ENCODE measurements at places on chromosomes 13 and 19. TPM values are rescaled to one million over a fixed set of nuclear protein-coding genes. Genes with fewer than 3 reads are reported as not detected.

The PSG11 gene
- not detected for total RNA-seq

The LILRA2 gene
- total RNA-seq: 1.8 TPM

The FFAR2 gene
- 0.41 TPM for total RNA-seq

The SOX21 gene
- not detected for total RNA-seq

The TUBB4A gene
- total RNA-seq: 3.9 TPM

DNA sequence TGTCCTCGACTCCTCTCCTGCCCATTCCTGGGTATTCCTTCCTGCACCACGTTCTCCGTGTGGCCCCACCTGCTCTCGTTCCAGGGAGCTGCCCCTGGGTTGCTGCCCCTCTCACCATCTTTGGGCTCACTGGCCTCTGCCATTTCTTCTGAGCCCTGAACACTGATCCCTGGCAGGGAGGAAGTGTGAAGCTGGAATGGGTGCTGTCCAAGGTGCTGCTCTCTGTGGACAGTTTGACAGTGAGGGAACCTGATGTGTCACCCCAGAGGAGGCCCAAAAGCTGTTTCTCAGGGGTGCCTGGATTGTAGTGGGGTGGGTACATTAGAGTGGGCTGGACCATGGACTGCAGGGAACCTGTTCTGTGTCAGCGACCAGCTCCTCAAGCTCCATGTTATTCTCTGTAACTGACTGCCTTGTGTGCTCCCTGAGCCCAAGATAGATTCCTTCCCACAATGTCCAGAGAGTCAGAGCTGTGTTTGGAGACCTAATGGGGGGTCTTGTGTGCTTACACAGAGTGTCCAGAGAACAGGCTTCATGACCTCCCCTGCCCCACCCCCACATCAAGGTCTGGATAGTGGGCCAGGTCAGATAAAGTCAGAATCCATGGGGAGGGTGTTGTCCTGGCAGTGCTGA, 7.2 kb upstream of the CEACAM8 start:
- H3K27me3 ChIP-seq: no peaks in the 10 kb centered on the region
- DNase-seq: no peak
- no peaks in the 10 kb centered on the region for H3K4me1 ChIP-seq

GRCh38 chr19:37941782-37942515, 34.9 kb downstream of the SIPA1L3 start:
- H3K36me3 ChIP-seq: no peaks in the 10 kb centered on the region
- no peak for DNase-seq
- H3K27ac ChIP-seq: no peak overlapping the region
- no peaks in the 10 kb centered on the region for H3K27me3 ChIP-seq
- H3K4me3 ChIP-seq: no peak overlapping the region
- H3K4me1 ChIP-seq: no peaks in the 10 kb centered on the region

DNA sequence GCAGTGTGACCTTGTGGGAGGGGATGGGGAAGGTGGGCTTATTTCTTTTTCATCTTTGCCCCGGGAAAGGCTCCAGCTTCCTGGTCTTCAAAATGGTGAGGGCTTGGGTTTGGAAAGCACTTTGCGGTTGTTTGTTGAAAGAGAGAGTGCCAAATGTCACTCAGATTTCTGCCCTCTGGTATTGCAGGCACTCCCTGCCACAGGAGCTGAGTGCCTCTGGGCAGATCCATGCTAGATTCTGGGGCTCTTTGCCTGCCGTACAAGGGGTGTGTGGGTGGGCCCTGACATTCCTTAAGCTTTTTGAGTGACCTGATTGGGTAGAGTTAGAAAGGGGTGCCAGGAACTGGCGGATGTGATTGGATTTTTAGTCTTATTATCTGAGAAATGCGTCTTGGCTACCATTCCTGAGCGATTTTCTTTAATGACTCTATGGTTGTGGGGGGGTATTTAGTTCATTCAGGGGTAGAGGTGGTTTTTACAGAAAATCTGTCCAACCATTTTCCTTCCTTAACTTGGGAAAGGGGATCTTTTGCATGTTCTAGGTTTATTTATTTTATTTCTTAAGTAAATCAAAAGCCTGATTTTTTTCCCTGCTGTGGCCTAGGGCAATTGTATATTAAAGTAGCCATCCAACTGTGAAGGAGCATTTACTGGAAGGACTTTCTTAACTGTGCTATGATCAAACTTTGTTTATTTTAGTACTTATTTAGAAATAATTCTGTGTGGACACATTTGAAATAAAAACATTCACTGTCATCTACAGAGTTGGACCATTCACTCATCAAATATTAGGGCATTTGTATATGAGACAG, 3.2 kb downstream of the ARHGAP35 start:
- no peak for DNase-seq
- H3K4me1 ChIP-seq: peaks cover 64% of the 10 kb centered on the region
- no peaks in the 10 kb centered on the region for H3K27me3 ChIP-seq
- peak overlapping the region; percentile 96 for H3K4me3 ChIP-seq

- H3K27ac ChIP-seq: no peak overlapping the region
- H3K4me3 ChIP-seq: no peak overlapping the region
- H3K27me3 ChIP-seq: no peaks in the 10 kb centered on the region
- DNase-seq: no peak
- H3K36me3 ChIP-seq: no peaks in the 10 kb centered on the region
- H3K4me1 ChIP-seq: no peaks in the 10 kb centered on the region
Observed at GRCh38 chr13:62292714-62293480, 877.2 kb upstream of the PCDH20 start.

DNA sequence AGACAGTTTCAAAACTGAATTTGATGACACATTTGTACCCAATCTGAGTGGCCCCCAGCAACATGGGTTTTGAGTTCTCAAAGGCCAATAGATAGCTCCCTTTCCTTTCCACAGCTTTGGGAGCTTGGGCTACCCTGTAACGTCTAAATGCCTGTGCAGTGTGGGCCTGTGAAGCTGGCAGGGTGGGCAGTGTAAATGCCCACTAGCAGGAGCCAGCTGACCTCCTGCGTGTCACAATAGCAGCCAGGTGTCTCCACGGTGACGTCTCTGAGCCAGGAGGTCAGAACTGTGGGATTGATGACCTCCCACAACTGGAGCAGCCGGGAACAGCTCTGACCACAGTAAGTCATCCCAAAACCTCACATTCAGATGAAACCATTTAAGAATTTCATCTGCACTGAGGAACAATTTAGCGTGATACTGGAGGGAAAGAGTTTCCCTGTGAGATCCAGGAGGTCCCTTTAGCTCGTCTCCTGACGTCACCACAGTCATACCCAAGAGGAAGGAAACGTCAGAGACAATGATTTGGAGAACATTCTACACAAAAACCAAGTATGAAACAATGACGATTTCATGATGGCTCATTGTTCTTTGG, at the start of gene IPO5:
IPO5 (plus strand) TSS at position 300 of the 595 bp plus-strand sequence. CDS start 23,022 bp downstream, outside the sequence.
- no peak within 1 kb of the TSS for H3K27ac ChIP-seq
- DNase-seq: no peak
- H3K36me3 ChIP-seq: no peaks in the 10 kb centered on the region
- no peaks in the 10 kb centered on the region for H3K27me3 ChIP-seq
- no peaks in the 10 kb centered on the region for H3K4me1 ChIP-seq
- H3K4me3 ChIP-seq: no peak within 1 kb of the TSS

DNA sequence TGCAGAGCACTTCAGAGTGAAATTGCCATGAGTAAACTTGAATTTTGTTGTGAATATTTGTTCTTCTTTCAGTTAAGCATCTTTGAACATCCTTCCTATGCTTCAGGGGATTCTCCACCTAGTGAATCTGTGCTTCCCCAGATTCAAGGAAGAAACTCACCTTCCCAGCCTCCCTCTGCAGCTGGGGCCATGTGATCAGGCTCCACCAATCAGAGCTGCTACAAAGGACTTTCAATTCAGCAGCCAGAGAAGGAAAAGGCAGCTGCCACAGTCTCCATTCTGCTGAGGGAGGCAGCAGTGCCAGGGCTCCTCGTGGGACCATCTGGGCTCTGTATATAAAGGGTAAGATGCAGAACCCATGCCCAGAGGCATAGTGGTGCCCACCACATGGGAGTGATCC, 89.7 kb upstream of the SIAH3 start:
- DNase-seq: no peak
- no peaks in the 10 kb centered on the region for H3K4me1 ChIP-seq
- H3K36me3 ChIP-seq: no peaks in the 10 kb centered on the region

All from psoas muscle (tissue), 8 donors.